ENCODE measurements at places on chromosomes 5 and 9. TPM values are rescaled to one million over a fixed set of nuclear protein-coding genes. Genes with fewer than 3 reads are reported as not detected.

The P4HA2 gene
- 34.8 TPM for polyA plus RNA-seq

- H3K4me3 ChIP-seq = no peak overlapping the region
- no peaks in the 10 kb centered on the region for H3K36me3 ChIP-seq
- no peaks in the 10 kb centered on the region for H3K4me1 ChIP-seq
- no peaks in the 10 kb centered on the region for H3K27me3 ChIP-seq
Measured at GRCh38 chr9:31377358-31377757, 1007.1 kb upstream of the ACO1 start.

DNA sequence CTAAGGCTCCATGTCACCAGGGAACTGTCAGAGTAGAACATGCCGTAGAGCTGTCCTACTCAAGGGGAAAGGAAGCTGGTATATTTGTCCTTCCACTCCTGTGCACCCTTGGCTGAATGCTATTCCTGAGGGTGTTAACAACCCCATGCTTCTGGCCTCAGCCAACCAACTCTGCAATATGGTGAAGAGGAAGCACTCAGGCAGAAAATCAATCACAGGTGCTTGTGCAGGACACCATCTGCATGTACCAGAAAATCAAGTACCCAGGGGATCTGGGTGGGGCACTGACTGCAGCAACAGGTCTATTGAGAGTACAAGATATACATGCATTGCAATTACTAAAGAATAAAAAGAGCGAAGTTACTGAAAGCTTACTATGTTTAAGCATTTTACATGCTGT, 51.4 kb upstream of the NEK6 start:
- H3K4me1 ChIP-seq = no peaks in the 10 kb centered on the region
- H3K27me3 ChIP-seq = no peaks in the 10 kb centered on the region
- no peak for DNase-seq
- H3K36me3 ChIP-seq = no peaks in the 10 kb centered on the region
- H3K4me3 ChIP-seq = no peak overlapping the region

The CDKN2AIPNL gene
- 28.0 TPM for polyA plus RNA-seq

DNA sequence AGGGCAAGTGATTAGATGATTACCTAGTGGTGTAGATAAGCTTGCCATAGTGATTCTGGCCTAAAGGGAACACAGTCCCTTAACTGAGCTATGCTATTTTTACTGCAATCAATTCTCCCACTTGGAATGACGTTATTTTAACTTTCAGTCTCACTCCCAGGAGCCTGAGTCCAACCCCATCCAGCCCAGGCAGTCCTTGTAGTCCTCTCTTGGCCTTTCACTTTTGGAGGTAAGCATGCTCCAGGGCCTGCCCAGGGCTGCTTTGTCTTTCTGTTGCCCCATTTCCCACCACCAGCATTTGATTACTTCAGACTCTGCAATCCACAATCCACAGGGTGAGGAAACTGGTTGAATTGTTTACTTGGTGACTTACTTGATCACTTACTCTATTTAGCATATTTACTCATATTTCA, 233.0 kb downstream of the CD180 start:
- H3K4me3 ChIP-seq = no peak overlapping the region
- DNase-seq = no peak

DNA sequence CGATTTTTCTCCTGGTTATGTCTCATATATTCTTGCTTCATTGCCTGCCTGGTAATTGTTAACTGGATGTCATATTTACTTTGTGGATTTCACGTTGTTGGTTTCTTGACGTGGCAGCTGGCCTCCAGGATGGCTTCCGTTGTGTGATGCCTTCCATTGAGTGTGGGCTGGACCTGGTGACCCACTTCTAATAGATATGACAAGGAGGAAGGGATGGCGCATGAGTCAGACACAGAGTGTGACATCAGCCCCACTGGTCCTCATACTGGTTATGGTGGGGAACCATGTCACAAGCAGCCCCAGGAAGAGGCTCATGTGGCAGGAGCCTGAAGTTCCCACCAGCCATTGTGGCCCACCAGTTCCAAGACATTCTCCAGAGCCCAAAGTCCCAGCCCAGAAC, 6.4 kb upstream of the PAEP start:
- H3K4me3 ChIP-seq = no peak overlapping the region
- no peak overlapping the region for H3K27ac ChIP-seq
- no peak for DNase-seq
- H3K4me1 ChIP-seq = no peaks in the 10 kb centered on the region
- H3K27me3 ChIP-seq = no peaks in the 10 kb centered on the region

DNA sequence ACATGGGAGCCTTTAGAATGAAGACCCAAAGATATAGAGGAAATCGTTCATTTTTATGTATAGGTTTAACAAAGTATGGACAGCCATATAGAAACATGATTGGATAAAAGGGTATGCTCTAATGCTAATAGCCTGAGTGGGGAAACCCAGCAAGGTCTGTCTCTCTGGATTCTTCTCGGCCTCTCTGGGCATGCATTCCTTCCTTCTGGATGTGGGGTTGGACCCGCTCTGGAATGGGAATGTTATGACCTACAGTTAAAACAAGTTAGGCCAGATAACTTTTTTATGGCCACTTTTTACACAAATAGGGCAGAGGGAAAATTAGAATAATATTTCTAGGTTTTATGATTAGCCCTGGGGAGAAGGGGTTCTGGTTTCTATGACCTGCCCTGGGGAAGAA, 103.2 kb downstream of the ARSB start:
- peaks cover 3% of the 10 kb centered on the region for H3K36me3 ChIP-seq
- DNase-seq = no peak
- H3K4me1 ChIP-seq = no peaks in the 10 kb centered on the region
- H3K27ac ChIP-seq = no peak overlapping the region
- H3K27me3 ChIP-seq = no peaks in the 10 kb centered on the region
- H3K4me3 ChIP-seq = no peak overlapping the region

The LRRC19 gene
- polyA plus RNA-seq = 83.7 TPM

DNA sequence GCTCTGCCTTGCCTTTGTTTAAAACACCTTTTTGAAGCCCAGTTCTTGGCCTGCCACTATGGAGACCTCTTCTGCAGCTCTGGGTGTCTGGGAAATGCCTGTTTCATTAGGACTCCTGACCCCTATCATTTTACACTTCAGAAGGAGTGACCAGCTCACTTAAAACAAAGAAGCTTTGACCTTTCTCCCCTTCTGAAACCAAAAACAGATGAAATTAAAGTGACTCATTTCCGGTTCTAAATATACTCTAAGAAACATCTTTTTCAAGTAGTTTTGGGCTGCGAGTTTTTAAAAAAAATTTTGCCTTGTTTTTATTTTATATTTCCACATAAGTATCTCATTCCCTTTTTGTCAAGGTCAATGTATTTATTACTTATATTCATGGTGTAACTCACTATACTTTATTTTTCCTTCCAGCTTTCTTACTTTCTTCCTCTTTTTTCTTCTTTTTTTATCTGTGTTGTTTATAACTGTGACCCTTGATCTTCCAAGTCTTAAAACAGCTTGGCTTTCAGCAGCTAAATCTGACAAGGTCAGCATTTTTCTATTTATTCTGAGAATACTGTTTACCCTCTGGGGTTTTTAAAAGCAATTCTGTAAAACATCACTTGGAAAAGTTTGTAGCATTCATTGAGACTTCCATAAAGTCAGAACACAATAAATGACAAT, 672.9 kb downstream of the NR2F1-AS1 start:
- peak; percentile 18 for DNase-seq
- no peaks in the 10 kb centered on the region for H3K36me3 ChIP-seq
- no peak overlapping the region for H3K4me3 ChIP-seq
- H3K4me1 ChIP-seq = no peaks in the 10 kb centered on the region
- no peaks in the 10 kb centered on the region for H3K27me3 ChIP-seq

The DNAH5 gene
- polyA plus RNA-seq = 0.34 TPM

The FKTN gene
- 16.5 TPM for polyA plus RNA-seq

DNA sequence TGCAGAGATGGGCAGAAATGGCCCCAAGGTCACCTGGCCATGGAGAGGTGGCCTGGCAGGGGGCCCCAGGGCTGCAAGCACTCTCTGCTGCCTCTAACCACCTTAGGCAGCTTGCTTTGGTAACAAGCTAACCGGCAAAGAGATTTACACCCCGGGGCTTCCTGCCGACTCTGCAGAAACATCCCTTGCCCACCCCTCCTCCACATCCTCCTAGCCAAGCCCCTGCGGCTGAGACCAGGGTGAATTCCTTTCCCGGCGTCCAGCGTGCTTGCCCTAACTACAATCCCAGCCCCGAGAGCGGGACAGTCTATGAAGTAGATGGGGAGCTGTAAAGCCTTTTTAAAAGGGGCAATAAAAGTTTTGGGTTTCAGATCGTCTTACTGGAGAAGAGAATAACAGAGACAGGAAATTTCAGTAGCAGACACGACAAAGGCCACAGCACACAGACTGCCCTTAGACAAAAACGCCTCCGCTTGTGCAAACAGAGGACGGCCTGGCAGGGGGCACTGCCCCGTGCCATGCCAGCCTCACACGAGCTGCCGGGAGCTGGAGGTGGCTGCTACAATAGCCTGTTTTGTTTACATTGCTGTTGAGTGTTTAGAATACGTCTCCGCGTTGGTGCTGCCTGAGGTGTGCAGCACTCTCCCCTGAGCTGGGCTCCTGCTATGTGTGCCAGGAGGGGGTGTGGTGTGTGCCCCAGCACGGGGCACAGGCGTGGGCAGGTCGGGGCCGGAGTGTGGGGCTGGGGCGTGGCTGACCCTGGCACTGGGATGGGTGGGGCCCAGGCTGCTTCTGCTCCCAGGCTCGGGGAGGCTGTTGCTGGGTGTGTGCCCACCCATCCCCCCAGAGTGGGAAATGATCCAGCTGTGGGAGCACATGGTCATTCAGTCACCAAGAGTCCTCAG, 15.3 kb downstream of the MYMK start:
- H3K36me3 ChIP-seq = no peaks in the 10 kb centered on the region
- no peak overlapping the region for H3K4me3 ChIP-seq
- no peak overlapping the region for H3K27ac ChIP-seq
- peaks cover 6% of the 10 kb centered on the region for H3K4me1 ChIP-seq

GRCh38 chr9:136779808-136780207, 11.3 kb upstream of the TMEM141 start:
- H3K4me1 ChIP-seq = peaks cover 39% of the 10 kb centered on the region
- no peak overlapping the region for H3K4me3 ChIP-seq
- no peaks in the 10 kb centered on the region for H3K27me3 ChIP-seq
- H3K27ac ChIP-seq = no peak overlapping the region
- H3K36me3 ChIP-seq = no peaks in the 10 kb centered on the region
- no peak for DNase-seq

DNA sequence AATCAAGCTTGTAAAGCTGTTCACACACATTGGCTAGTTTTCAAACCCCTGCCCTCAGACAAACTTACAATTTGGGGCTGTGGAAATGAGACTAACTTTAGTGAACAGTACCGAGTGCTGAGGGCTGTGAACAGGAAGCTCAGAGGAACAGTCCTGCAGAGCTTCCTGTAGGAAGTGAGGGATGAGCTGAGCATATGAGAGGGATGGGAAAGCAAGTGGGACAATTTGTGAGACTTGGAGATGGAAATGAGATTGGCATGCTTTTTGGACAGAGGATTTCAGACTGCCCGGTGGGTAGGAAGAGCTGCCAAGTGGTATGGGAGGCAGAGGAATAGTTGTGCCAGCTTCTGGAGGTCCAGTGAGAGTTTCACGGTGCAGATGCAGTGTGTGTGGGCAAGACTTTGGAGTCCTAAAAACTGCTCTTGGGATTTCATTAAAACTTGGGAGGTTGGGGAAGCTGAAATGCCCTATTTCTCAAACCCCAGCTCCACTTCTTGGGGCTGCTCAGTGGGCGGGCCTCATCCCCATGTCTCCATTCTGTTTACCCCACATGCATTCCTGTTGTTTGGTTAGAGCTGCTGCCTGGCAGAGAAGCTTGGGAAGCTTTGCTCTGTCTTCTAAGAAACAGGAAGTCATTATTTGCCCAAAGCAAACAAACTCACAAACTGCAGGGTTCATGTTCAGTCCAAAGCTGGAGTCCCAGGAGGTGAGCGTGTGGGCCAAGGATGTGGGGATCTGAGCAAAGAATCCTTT, 267.5 kb downstream of the ZSWIM6 start:
- DNase-seq = peak; percentile 12
- no peaks in the 10 kb centered on the region for H3K27me3 ChIP-seq
- no peak overlapping the region for H3K4me3 ChIP-seq
- no peaks in the 10 kb centered on the region for H3K36me3 ChIP-seq
- no peaks in the 10 kb centered on the region for H3K4me1 ChIP-seq
- H3K27ac ChIP-seq = peak overlapping the region; percentile 8

DNA sequence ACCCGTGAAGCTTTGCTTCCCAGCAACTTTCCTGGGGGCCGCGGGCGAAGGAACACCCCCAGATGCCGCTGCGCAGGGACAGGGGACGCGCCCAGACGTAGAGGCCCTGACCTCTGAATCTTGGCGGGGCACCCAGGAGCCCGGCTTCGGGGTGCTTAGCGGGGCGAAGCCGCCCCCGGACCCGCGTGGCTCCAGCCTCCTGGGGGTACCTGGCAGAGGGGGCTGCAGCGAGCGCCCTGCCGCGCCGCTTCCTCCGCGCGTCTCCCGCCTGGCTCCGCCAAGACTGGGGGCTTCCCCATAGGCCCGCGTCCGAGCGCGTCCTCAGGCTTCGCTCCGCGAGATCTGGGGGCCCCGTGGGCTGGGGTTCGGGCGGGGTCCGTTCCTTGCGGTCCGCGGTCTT, 23.0 kb upstream of the ZNF782 start:
- H3K4me1 ChIP-seq = peaks cover 14% of the 10 kb centered on the region
- H3K27me3 ChIP-seq = peaks cover 28% of the 10 kb centered on the region
- DNase-seq = no peak
- no peak overlapping the region for H3K27ac ChIP-seq
- no peak overlapping the region for H3K4me3 ChIP-seq

GRCh38 chr5:178126556-178126955, 4.3 kb upstream of the RMND5B start:
- peaks cover 6% of the 10 kb centered on the region for H3K4me1 ChIP-seq
- H3K4me3 ChIP-seq = no peak overlapping the region
- DNase-seq = no peak
- H3K27me3 ChIP-seq = no peaks in the 10 kb centered on the region
- H3K36me3 ChIP-seq = no peaks in the 10 kb centered on the region

The SPATA31E1 gene
- polyA plus RNA-seq = 0.48 TPM

DNA sequence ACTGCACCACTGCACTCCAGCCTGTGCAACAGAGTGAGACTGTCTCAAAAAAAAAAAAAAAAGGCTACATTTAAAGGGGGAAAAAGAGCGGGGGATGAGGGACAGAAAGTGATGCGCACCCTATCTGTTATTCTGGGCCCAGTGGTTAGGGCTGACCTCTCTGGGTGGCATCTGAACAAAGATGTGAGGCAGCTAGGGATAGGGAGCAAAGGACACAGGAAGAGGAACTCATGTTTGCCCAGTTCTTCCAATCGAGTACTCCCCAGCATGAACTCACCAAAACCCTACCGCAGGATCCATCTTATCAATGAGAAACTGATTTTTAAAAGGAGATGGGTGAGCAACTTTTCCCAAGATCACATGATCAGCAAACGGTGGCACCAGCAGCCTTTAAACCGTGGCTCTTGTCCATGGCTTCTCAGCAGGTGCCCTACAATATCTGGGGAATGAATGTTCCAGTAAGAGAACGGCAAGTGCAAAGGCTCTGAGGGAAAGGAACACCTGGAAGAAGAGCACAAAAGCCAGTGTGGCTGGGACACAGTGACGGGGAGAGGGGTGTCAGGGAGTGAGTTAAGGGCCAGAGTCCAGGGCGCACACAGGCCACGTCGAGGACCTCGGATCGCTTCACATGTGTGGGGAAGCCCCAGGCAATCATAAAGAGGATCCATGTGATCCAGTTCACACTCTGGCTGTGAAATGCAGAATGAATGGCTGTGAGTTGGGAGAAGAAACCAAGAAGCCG, 22.0 kb downstream of the RAPGEF1 start:
- no peaks in the 10 kb centered on the region for H3K27me3 ChIP-seq
- H3K27ac ChIP-seq = peak overlapping the region; percentile 78
- H3K4me3 ChIP-seq = no peak overlapping the region
- DNase-seq = peak; percentile 89
- peaks cover 13% of the 10 kb centered on the region for H3K4me1 ChIP-seq
